Activated naive CD4-positive, alpha-beta T cell treated with anti-CD3 and anti-CD28 coated beads, Interleukin-2, amount 10 ng/mL, durations not matched to agents 7 days and 5 days (primary cell): ENCODE measurements at places on chromosomes 5 and 9.

DNA sequence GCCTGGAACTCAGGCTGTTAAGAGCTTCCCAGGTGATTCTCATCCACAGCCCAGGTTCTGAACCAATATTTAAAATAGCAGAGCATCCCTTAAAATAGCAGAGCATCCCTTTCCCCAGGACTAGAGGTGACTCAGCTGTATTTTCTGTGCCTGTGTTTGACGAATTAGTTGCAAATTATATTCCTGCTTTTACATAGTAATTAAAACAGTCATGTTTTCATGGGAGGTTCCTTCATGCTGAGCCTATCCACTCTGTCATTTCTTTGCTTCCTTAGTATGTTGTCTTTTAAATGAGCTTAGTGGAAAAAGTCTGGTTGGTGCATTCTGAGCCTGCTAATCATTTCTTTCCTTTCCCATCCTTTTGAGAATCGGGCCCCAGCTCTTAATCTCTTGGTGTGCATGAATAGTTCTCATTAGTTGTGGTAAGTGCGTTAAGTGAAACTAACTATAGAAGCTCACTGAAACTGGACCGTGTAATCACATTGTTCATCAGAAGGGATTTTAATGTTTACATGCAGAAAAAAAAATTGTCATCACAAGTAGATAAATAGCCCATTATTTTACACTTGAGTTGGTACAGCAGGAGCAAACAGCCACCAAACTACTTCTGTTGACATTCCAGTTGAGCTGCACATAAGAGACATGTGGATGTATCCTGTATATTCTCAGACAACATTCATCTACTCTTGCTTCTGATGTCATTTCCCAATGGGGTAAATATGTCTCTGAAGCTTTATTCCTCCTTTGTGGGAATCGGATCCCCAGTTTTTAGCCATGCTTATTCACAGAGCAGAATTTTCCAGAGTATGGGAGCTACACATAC, 596.9 kb upstream of the WWC1 start:
- H3K27me3 ChIP-seq, result no peaks in the 10 kb centered on the region
- H3K4me3 ChIP-seq, result no peak overlapping the region
- no peak for DNase-seq
- no peak overlapping the region for H3K27ac ChIP-seq

DNA sequence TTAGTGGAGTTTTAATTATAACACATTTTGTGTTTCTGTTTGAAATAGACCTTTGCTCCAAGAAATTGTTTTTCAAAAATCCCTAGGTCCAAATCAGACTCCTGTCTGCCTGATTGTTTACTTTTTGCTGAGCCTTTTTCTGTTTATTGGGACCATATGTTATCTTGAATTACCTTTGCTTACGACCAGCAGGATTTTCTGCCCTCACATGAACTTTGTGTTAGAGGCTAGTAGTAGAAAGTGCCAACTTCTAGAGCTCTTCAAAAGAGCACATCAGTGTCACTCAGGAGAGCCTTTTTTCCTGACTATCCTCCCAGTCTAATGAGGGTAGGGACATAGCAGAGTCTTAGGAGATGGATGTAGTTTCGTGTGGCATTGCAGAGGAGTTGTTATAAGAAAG, 10.2 kb downstream of the RECK start:
- no peak overlapping the region for H3K27ac ChIP-seq
- H3K4me1 ChIP-seq, result peaks cover 22% of the 10 kb centered on the region
- no peaks in the 10 kb centered on the region for H3K36me3 ChIP-seq
- DNase-seq, result no peak

DNA sequence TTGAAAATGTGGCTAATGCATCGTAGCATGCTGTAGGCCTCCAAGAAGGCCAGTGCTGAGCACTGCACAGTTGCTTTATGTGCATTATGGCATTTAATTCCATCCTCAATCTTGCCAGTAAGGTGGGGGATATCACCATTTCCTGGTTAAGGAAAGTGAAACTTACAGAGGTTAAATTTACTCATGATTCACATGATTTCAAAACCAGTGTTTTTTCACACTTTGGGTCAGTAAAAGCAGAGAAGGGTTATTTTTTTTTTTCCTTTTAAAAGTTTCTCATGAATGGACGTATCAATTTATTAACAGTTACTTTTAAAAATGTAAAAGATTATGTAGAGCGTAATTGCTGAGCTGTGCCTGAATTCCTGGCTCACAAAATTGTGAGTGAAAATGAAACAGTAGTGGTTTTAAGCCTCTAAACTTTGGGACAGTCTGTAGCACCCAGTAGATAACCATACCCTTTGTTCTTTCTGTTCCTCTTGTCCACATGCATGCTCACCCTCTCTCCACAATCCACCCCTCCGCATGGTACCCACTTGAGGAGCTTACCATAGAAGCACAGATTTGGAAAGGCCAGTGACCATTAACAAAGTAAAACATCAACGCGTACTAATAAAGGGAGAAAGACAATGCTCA, 21.2 kb downstream of the MAST4 start:
- DNase-seq, result no peak
- peaks cover 42% of the 10 kb centered on the region for H3K4me1 ChIP-seq

GRCh38 chr5:122463221-122463620, 151.2 kb downstream of the SNCAIP start:
- H3K36me3 ChIP-seq, result no peaks in the 10 kb centered on the region
- no peaks in the 10 kb centered on the region for H3K27me3 ChIP-seq
- H3K27ac ChIP-seq, result no peak overlapping the region

GRCh38 chr5:59393585-59394420, 499.7 kb downstream of the PDE4D start:
- no peak overlapping the region for H3K4me3 ChIP-seq
- no peak overlapping the region for H3K27ac ChIP-seq
- DNase-seq, result no peak
- no peaks in the 10 kb centered on the region for H3K36me3 ChIP-seq
